ENCODE measurements at places on chromosomes 3 and 15.

- DNase-seq = no peak
Observed at GRCh38 chr15:50051811-50052419, 67.1 kb downstream of the ATP8B4 start.

- DNase-seq = no peak
Observed at GRCh38 chr15:38454696-38455090, 766 bp downstream of the FAM98B start.

DNA sequence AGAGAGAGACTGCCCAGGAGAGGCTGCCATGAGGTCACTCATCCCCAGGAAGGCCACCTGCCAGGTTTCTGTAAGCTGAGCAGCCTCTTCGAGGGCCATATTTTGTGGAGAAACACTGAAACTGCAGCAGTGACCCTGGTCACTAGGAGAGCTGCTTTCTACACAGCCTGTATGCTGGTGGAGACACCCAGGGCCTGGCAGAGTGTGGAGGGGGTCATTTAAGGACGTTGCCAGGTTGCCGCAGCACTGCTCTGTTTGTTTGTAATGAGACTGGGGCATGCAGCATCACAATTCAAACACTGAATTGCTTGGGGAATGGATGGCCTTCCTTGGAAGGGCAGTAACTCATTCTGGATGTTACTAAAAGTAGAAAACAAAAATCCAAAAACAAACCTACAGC lies 104.9 kb upstream of the TRIM42 start:
- DNase-seq = no peak

DNA sequence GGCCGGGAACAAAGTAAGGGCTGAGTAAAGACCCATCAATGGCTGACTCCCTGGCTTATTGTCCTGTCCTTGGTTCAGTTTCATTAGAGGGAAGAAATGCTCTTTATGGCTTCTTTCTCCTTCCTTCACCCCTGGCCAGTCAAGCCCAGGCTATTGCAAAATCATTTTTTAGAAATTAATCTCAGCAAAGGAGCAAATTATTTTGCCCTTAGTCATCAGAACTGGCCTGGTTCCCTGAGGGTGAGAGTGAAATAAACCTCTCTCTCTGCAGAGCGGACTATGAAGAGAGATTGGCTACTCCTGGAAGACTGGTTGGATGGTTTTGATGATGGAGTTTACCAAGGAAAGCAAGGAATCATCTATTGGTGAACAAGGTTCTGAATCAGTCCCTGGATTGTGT lies 52.7 kb upstream of the OXTR start:
- DNase-seq = no peak

DNA sequence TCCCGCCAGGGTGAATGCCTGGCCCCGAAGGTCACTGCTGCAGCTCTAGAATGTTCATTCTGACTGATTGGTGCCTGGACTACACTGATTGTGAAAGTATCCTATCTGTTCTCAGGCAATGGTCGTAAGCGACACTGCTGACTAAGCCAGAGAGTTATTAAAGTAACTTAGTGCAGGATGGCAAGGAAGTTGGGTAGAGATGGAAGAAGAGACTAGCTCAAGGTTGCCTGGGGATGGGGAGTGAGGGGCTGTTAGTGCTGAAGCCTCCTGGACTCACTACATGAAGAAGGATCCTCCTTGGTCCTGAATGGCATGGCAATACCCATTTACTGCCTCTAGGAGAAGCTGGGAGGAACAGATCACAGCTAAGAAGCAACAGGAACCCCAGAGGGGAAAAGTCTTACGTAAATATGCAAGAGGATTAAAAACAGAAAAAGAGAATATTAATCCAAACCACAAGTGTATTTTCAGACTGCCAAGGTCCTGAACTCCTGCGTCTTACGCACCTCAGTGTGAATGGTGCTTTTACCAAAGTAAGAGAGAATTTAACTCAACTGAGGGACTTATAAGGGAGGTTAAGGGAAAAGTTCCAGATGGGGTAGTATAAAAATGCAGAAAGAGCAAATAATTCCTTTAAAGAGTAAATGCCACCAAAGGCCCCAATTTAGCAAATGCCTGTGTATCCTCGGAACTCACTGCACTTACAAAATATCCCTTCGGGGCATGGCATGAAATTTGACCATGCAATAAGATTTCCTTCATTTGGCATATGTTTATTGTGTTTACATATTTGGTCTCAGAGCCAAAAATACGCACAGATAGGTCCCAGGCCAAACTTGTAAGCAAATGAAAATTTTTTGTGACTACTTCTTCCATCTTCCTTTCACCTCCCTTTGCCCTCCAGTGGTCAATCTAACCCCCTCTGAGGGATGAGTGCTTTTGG lies 64.0 kb upstream of the DGKG start:
- no peak for DNase-seq

- DNase-seq = no peak
Observed at GRCh38 chr3:114874522-114874971, 272.5 kb downstream of the ZBTB20 start.

- no peak for DNase-seq
Observed at GRCh38 chr15:81377871-81378270, 3.9 kb upstream of the TMC3 start.

- no peak for DNase-seq
Observed at GRCh38 chr15:93235926-93236780, 147.1 kb upstream of the RGMA start.

DNA sequence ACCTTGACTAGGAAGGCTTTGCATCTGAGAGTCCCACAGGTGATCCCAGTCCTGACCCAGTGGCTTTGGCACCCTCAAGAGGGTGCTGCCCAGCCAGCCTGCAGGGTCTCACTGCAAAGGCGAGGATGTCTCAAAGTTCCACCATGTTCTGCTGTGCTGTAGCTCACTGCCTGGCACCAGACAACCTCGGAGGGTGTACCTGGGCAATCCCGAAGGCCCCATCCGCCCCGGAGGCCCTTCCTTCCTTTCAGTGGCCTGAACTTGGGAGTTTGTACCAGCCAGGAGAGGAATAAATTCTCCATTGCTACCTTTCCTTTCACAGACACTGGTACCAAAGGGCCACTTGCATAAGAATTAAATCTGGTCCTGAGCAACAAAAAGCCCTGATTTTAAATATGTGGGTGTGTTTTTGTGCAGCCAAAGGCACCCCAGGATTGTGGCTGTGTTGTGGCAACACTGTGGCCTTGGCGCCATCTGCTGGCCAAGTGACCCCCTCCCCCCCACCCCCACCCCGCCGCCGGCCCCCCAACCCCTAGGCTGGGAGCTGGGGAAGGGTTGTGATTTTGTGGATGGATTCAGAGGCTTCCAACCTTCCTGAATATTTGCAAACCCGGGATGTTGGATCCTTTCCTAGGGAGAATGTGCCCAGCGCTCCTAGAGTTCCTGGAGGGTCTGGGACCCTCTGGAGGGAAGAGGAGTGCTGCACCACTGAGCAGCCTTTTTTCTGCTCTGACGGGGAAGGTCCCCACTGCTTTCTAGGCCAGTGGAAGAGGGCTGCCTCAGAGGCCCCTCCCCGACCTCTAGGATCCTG lies 9.7 kb upstream of the PTPN23 start:
- DNase-seq = no peak

GRCh38 chr3:126519506-126520455 lies 2.2 kb upstream of the UROC1 start:
- no peak for DNase-seq

- DNase-seq = no peak
Observed at GRCh38 chr3:159488602-159489001, 500.0 kb upstream of the IL12A start.

DNA sequence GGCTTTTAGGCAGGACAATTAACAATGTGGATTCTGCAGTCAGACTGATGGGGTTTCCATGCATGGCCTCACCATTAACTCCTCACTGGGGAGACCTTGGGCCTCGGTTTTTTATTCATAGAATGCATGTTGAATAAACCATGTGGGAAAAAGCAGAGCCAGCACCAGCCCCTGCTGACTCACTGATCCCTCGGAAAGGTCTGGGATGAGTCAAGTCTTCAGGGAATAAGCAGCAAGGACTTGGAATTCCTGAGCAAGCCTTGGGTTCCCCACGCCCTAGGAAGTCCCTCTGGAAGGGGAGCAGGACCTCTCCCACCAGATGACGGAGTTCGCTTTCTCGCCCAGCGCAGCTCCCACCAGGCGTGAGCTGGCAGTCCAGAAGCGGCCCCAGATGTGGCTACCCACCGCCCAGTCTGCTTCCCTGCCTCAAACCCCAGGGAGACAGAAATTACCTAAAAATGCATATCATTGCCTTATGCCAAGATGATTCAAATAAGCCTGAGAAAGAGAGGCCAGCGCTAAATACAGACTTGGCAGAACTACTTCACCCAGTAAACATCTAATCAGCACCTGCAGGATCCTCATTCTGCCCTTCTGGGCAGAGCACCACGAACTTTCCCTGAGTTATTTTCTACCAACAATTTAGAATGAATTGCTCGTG lies 45.4 kb downstream of the BTD start:
- no peak for DNase-seq

- DNase-seq = peak; percentile 19
Observed at GRCh38 chr3:13420045-13420830, at the start of gene NUP210. NUP210 (minus strand) TSS chr3:13420322; CDS start chr3:13420226, 96 bp downstream.

GRCh38 chr15:38894243-38894948 lies 329.8 kb upstream of the RASGRP1 start:
- no peak for DNase-seq

- no peak for DNase-seq
Observed at GRCh38 chr15:25767356-25768151, 95.6 kb downstream of the ATP10A start.

DNA sequence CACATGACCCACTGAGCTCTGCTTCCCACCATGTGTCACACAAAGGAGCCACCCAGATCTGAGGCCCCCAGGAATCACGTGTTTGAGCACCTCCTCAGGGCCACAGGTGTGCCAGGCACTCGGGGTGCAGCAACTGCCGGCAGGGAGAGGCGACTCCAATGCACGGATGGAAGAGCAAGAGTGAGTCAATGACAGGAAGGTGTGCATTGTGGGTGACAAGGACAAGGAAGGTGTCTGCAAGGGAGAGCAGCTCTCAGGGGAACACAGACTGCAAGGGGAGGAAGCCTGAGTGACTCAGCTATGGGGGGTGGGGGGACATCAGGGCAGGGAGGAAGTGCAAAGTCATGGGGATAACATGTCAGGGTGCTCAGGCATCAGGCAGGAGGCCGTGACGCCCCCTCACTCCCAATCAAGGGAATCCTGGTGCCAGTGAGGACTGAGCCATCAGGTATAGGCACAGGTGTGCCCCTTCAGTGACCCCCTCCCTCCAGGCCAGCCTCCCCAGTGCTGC lies 67.4 kb downstream of the NUP210 start:
- no peak for DNase-seq

DNA sequence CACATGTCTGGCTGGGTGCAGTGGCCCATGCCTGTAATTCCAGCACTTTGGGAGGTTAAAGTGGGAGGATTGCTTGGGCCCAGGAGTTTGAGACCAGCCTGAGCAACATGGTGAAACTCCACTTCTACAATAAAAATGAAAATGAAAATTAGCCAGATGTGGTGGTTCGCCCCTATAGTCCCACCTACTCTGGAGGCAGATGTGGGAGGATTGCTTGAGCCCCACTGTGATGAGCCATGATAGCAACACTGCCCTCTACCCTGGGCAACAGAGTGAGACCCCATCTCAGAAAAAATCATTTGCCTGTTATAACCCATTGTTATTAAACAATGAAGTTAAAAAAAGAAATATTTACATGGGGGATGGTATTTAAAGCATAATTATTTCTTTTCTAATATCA lies 240.1 kb upstream of the ZPLD1 start:
- no peak for DNase-seq

- no peak for DNase-seq
Observed at GRCh38 chr3:39981547-39982184, 172.3 kb downstream of the MYRIP start.

- DNase-seq = no peak
Observed at GRCh38 chr3:42691816-42692666, 6.7 kb downstream of the KLHL40 start.

DNA sequence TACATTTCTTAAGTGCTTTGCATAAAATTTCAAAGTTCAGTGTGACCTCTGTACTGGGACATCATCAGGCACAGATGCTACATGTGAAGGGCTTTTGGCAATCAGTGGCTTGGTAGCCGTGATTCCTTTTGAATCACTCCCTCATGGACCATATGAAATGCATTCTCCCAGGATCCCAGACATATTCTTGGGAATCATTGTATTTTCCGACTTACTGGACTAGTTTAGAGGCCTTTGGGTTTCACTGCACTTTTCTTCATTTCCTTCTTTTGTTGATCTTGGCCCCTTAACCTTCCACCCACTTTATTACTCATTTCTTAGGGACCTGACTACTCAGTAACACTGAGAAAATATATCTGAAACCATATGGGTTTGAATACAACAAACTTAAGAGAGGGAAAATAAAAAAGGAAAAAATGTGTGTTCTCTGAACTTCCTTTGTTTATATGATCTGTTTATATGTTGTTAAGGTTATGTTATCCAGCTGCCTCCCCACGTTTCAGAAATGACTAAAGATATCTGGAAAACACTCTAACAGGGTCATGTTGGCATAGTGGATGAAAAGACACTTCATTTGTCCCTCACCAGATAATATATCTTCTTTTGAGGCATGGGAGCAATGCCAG lies 35.1 kb downstream of the HMG20A start:
- DNase-seq = no peak

GRCh38 chr15:29435811-29436210 lies 166.2 kb upstream of the NSMCE3 start:
- no peak for DNase-seq

DNA sequence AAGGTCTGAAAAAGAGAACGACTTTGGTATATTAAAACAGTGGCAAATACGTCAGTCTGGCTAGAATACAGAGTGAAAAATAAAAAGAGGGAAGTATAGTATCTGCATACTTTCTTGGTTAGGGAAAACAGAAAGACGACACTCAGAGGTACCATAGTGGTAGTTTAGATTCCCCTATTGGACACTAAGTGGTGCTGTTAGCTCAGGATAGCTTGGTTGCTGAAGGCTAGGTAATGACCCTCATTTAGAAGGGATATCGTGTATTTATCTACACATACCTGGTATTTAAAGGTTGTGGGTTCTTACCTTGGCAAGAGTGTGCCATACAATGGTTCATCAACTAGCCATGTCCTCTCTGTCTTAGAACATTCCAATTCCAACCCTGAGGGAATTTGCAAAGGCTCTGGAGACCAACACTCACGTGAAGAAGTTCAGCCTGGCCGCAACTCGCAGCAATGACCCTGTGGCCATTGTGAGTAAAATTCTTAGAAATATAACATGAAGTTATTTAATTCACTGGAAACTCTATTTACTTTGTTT lies 31.0 kb downstream of the TMOD2 start:
- DNase-seq = no peak

DNA sequence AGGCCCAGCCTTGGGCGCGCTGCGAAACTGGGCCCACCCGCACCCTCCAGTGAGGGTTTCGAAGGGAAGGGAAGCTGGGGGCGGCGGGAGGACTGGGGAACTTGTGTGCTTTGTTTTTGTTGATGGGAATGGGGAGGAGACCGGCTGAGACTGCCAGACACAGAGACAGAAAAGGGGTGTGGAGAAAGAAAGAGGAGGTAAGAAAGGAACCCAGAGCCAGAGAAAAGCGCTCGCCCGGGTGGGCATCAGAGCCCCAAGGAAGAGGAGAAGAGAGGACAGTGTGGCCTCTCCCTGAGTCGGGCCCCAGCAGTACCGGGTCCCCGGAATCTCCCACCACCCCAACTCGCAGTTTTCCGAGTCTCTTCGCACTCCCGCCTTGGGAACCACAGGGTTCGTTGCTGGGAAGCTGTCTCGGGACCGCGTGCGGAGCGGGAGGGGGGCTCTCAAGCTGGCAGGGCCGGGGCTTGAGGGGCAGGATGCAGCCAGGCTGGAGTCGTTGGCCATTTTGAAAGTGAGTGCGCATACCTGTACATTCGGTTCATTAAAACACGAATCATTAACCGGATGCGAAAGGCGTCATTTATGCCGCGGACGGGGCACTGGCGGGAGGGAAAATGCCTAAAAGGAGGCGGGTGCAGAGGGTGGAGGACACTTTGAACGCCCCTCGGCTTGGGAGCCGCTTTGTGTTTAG lies 3.1 kb downstream of the SKOR1 start:
- no peak for DNase-seq

Data from T follicular helper cell (primary cell).